Heart right ventricle (tissue), 16 donors: ENCODE measurements at places on chromosomes 11 and 22. TPM values are rescaled to one million over a fixed set of nuclear protein-coding genes. Genes with fewer than 3 reads are reported as not detected.

STK33 gene
- polyA plus RNA-seq = 6.9 TPM

IL17RA gene
- polyA plus RNA-seq = 4.6 TPM

CYTH4 gene
- polyA plus RNA-seq = 2.1 TPM

RRM1 gene
- polyA plus RNA-seq = 15.0 TPM

ASPHD2 gene
- polyA plus RNA-seq = not detected

KLHL35 gene
- polyA plus RNA-seq = 0.29 TPM

DNA sequence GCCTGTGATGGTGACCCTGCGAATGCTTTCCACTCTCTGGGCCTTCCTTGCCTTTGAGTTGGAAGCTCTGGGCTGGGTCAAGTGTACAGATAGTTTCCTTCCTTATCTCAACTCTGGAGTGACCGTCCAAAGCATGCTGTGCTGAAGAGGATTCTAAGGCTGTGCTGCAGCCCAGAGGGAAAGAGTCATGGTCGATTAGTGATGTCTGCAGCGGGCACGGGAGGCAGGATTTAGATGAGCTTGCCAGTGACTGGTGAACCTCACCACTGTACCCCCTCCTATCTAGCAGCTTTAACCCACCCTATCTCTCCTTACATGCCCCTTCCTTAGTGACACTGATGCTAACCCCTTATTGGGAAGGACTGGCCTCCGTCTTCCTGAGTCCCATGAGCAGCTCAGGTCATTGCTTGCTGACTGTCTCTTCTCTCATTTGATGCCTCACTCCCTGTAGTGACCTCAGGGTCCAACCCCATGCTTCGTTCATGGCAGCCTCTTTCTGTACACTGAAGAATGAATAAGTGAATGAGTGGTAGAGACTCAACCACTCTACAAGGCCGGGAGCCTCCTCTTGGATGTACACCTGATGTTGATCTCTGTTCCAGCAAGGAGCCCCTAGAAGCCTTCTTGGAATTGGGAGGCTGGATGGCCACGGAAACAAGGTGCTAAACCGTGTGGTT is 6.7 kb downstream of the GNAZ start:
- no peak for DNase-seq

DNA sequence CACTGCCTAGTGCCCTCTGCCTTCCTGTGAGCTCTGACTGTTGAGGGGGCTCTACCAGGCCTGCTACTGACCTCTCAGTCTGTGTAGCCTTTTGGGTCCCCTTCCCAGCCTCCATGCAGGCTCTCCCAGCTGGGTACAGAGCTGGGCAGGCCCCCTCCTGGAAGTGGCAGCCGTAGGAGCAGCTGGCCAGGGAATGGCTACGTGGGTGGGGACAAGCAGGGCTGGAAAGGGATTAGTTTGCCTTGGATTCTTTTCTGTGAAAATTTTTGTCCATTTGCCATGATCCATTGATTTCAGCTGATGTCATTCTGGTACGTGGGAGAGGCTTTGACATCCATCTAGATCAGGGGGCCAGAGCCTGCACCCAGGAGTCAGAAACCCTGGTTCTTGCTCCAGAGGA is 23.9 kb upstream of the NECTIN1 start:
- no peak for DNase-seq

DNA sequence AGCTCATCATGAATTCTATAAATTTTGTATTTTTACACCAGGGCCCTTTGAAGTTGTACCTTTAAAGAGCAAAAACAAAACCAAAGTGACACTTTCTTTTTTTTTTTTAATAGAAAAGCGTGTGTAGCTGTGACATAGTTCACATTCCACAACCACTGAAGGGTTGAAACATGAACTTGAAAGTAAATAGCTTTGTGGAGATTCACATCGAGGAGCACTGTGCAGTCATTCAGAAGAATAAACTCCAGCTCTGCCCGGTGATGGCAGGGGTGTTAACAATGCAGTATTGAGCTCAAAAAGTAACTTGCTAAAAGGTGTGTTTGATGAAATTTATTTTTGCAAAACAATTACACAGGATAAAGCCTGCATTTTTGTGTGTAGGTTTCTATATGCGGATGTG is 1166.2 kb downstream of the TBC1D22A start:
- no peak for DNase-seq

DNA sequence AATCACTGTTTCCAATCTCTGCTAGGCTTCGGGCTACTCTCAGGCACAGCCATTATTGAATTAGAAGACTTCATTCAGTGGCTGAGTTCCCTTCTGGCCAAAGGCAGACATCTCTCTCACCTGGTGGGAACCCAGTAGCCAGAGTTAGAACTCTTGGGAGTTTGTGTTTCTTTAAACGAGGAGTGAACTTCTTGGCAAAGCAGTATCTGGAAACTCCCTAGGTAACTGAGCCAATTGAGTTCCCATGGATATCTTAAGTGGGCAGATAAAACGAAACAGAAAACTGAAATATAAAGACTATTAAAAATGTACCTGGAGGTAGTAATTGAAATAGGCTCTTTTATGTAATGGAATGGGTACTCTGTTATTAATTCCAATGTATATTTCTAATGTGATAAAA is 125.6 kb downstream of the NELL1 start:
- DNase-seq = no peak

GRCh38 chr11:19225581-19225980 is 15.2 kb downstream of the E2F8 start:
- no peak for DNase-seq

DNA sequence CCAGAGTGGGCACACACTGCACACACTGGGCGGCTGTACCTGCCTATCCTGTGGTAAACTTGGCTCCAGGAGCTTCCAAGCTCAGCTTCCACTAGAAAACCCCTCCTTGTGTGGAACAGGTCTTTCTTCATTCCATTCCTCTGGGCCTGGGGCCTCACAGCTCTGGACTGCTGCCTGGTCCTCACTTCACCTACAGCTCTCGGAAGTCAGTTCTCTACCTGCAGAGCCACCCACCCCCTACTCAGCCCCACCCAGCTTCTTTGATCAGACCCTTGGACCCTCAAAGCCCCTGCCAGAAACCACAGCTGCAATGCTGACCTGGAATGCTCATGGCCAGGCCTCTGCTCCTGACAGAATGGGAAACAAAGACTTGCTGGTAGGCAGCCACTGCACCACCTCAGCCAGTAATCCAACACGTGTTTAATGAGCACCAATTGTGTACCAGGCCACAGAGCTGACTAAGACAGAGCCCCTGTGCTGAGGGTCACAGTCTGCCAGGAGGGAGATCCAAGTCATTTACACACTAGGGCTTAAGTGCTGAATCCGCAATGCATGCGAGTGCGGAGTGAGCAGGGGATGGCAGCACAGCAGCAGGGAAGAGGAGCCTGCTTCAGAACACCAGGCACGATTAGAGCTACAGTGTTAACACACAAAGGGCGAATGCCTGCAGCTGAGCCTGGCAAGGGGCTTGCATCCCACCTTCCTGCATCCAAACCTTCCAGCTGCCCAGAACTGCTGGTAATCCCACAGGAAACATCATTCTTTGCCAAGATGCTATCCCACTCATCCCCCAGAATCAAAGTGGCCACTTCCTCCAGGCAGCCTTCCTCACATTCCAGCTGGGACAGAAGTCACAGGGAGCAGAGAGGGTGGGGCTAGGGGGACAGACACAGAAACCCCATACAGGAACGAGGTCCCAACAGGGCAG is 4.6 kb downstream of the GNB1L start:
- DNase-seq = no peak

DNA sequence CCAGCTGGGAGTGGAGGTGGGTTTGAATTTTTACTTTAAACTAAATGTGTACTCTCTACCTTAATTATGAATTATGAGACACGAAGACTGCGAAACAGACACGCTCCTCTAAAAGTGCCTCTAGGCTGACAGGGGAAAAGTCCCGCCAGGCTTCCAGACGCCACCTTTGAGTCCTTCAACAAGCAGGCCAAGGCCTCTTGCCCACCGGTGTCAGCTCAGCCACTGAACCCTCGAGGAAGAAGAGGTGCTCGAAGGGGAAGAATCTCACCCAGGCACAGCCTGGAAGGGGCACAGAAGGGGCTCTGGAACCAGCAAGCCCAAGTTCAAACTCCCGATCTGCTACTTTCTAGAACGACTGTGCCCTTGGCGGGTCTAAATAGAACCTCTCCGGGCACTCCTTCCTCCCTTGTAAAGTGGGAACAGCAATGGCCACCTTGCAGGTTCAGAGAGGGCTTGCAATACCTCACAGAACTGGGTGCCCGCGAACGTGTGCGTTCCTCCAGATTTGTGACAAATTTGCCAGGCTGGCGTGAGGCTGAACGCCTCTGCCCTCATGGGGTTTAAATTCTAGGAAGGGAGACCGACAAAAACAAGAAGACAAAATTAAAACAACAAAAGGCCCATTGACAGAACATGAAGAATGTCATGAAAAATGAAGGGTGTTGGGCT is 158.5 kb upstream of the GRK3 start:
- no peak for DNase-seq
